Stimulated activated naive CD8-positive, alpha-beta T cell treated with anti-CD3 and anti-CD28 coated beads, Interleukin-15, amount 100 ng/mL, for 72 hours (primary cell): ENCODE measurements at places on chromosomes 11 and 22.

DNA sequence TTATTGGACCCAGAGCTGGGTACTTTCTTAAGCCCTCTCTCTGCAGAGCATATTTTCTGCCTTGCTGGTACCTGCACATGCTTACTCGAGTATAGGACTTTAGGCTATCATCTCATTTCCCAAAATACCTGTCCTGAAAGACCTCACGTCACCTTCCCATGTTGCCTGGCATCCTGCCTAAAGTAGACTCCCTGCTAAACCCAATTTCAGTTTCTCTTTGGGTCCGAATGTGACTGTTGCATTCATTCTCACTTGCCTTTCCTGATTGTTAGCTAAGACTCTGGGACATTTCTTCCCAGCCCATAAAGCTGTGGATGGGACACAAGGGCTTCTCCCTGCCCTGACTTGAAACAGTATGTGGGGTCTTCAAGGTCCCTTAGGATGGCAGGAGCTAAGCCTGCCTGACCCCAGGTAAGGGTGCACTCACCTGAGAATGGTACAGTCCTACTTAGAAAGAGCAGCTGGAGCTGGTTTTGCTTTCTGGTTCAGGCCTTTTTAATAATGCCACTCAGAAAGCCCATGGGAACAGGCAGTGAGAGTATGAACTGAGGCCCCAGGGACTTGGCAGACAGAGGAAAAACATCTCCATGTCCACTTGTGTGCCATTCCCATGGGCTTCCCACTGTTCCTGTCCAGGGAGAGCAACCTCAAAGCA, 12.9 kb downstream of the OR51E2 start:
- DNase-seq: no peak

DNA sequence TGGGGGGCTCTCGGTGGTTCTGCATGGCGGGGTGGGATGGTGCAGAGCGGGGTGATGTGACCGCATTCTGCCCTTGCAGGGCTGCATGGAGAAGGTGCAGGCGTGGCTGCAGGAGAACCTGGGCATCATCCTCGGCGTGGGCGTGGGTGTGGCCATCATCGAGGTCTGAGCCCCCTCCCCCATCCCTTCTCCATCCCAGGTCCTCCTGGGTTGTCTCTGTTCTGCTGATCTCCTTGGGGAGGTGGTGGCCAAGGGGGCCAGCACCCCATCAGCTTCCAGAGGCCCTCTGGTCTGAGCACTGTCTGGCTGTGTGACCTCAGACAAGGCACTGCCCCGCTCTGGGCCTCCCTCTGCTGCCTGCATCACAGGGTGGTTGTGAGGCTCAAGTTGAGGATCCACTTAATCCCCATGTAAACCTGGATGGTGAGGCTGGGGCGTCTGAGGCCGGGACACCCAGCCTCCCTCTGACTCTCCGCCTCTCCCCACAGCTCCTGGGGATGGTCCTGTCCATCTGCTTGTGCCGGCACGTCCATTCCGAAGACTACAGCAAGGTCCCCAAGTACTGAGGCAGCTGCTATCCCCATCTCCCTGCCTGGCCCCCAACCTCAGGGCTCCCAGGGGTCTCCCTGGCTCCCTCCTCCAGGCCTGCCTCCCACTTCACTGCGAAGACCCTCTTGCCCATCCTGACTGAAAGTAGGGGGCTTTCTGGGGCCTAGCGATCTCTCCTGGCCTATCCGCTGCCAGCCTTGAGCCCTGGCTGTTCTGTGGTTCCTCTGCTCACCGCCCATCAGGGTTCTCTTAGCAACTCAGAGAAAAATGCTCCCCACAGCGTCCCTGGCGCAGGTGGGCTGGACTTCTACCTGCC, 53.3 kb downstream of the CD82 start:
- DNase-seq: peak; percentile 6

DNA sequence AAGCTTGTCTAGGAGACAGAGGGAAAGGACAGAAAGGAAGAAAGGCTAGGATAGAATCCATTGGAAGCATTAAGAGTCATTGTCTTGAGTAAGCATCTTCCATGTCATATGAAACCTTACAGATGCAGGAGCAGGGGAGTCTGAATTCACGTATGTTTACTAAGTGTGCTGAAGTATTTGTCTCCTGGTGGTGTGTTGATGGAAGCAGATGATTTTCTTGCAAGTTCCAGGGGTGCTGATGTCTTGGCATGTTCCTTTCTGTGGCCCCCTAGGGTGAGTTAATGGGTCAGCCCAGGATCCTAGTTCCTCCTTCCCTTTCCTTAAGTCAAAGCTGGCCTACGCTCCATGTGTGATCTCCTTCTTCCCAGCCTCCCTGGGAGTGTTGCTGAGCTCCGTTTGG, 110.2 kb downstream of the TEAD1 start:
- DNase-seq: no peak

DNA sequence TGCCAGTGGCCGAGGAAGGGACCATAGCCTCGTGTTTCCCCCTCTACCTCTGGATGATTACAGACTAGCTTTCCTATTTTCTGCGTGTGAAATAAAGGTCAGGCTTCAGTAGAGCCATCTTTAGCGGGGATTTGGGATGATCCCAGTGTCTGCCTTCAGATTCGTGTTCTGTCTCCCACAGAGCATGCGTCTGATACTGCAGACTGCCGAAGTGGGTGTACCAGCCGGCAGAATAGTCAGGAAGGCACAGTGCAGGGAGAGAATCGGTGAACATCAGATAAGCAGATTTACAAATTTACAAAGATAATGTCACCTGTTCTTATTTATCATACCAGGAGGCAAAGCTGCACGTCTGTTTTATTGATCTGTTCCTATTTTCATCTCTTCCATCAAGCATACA, 11.1 kb downstream of the CTTN start:
- DNase-seq: no peak

DNA sequence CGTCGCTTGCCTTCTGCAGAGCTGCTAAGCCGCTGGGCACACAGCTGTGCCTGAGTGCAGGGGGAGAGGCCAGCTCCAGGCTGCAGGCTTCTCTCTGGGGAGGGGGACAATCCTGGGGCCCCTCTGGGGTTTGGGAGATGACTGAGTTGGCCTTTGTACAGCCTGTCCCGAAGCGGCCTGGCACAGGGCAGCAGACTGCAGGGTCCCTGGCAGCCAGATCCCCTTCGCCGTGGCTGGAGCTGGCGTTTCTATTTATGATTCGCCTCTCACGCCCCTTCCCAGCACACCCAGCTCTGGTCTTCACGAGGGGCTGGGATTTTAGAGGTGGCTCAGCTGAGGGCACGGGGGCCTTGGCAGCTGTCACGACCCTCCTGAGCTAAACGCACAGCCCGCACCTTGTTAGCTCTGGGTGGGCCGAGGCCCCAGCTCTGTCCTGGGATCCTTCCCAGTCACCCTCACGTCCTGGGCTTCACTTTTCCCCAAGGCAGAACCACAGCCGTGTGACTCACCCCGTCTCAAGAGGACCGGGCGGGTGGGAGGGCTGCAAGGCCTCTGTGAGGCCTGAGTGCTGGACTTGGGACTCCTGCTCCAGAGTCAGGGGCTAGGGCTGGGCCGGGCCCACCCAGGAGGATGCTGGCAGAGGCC, 18.4 kb downstream of the OSBPL5 start:
- DNase-seq: no peak

GRCh38 chr11:62777389-62777788, 6.2 kb downstream of the TAF6L start:
- no peak for DNase-seq

DNA sequence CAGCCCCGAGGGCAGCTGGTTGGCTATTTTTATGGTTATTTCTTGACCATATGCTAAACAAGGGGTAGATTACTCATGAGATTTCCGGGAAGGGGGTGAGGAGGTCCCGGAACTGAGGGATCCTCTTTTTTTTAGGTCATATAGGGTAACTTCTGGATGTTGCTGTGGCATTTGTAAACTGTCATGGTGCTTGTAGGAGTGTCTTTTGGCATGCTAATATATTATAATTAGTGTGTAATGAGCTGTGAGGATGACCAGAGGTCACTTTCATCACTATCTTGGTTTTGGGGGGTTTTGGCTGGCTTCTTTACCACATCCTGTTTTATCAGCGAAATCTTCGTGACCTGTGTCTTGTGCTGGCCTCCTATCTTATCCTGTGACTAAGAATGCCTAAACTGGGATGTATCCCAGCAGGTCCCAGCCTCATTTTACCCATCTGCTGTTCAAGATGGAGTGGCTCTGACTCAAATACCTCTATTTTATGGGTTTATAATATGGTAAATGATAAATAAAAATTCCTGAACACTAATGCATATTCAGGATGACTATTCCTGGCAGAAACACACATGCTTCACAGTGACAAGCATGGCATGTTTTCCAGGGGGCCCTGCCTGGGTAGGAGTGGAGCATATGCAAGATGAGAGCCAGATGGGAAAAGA, 11.2 kb downstream of the KREMEN1 start:
- DNase-seq: no peak

GRCh38 chr22:28759861-28760560, 12.5 kb upstream of the CCDC117 start:
- no peak for DNase-seq

DNA sequence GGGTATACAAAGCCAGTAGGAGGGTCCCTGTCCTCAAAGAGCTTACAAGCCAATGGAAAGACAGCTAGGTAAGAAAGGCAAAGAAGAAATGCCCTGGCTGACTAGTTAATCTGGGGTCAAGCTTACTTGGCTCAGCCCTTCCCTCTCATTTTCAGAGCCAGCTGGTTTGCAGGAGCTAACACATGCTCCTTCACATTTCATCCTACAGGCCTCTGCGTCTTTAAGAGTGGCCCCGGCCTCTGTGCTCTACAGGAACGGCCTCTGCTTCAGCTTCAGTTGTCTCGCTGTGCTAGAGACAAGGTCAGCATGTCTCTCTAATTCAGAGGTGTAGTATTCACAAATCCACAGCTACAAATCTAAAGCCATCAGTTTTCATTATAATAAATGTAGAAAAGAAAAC, 15.2 kb downstream of the ALKBH8 start:
- no peak for DNase-seq

DNA sequence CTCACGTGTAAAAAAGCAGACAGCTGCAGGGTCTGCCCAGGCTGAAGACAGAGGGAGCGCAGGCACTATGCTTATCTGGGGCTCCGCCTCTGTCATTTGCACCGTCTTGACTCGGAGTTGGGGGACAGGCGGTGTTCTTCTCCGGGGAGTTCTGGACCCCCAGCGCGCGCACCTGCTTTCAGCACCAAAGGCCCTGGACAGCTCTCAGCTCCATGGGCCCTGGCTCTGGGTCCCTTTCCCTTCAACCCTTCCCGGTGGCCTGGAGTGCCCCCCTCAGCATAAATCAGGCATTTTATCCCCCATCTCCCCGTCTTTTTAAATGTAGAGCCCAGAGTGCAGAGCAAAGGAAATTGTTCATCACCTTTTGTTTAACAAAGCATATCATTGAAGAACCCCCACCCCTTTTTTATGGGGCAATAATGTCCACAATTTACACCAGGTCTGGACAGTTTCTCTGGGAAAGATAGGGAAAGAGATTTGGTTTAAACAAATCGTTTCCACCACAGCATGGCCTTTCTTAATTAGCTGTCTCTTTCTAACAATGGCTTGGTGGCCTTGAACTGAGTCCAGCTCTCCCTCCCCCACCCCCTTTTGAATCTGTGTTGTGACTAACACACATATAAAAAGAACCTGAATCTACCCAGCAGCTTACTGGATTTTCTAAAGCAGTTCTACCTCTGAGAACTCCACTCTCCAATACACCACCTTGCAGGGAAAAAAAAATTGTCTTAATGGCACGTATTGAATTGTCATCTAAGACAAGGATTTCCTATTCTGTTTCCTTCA, 1.7 kb downstream of the SEZ6L start:
- peak; percentile 7 for DNase-seq

DNA sequence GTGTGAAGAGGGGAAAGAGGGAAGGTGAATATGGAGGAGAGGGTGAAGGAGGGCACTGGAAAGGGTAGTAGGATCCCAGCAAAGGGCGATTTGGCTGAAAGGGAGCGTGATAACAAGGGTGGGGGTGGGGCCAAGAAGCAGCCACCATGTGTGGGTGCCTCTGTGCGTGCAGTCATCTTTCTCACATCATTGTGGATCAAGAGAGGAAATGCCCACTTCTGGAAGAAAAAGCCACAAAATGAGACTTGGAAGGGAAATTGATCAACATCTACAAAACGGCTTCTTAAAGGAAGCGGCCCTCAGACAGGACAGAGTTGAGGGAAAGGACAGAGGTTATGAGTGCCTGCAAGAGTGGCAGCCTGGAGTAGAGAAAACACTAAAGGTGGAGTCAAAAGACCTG, 1.2 kb upstream of the CXCR5 start:
- no peak for DNase-seq

DNA sequence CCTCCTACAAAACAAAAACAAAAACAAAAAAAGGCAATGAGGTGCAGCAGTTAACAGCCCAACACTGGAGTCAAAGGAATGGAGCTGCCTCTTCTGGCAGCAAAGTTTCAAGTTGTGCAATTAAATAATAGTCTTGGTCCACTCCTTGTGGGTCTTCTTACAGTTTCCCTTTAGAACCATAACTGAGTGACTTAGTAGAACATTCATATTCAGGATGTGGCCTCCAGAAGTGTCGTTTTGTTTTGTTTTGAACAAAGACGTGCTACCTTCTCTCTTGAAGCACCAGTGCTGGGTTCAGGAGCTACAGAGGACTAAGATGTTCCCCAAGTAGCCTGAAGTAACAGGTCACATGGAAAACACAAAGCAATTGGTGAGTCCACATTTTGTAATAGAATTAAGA, 2.0 kb upstream of the JAML start:
- DNase-seq: no peak

- no peak for DNase-seq
Measured at GRCh38 chr11:76157891-76158290, 48.4 kb downstream of the WNT11 start.

DNA sequence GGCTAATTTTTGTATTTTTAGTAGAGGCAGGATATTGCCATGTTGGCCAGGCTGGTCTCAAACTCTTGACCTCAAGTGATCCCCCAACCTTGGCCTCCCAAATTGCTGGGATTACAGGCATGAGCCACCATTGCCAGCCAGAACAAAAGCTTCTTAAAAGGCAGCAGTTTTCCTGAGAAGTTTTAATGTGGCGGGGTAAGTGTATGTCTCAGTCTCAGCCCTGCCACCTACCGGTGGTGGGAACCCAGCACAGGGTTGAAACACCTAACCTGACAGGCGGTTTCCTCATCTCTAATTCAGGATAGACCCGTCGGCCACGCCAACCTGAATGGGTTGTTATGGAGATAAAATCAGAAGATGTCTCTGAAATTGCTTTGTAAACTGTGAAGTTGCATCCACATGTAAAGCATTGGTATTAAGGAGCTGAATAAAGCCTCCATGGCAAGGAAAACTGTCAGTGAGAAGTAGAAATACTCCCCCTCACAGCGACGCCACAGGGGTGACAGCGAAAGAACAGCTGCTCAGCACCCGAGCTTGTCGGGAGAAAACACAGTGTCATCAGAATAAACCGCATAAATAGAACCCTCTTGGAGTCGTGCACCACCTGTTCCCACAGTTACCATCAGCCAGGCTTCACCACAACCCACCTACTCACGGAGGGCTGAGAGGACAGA, 165.9 kb upstream of the NCAM1 start:
- DNase-seq: peak; percentile 13
